ENCODE measurements at places on chromosomes 2 and 18.

DNA sequence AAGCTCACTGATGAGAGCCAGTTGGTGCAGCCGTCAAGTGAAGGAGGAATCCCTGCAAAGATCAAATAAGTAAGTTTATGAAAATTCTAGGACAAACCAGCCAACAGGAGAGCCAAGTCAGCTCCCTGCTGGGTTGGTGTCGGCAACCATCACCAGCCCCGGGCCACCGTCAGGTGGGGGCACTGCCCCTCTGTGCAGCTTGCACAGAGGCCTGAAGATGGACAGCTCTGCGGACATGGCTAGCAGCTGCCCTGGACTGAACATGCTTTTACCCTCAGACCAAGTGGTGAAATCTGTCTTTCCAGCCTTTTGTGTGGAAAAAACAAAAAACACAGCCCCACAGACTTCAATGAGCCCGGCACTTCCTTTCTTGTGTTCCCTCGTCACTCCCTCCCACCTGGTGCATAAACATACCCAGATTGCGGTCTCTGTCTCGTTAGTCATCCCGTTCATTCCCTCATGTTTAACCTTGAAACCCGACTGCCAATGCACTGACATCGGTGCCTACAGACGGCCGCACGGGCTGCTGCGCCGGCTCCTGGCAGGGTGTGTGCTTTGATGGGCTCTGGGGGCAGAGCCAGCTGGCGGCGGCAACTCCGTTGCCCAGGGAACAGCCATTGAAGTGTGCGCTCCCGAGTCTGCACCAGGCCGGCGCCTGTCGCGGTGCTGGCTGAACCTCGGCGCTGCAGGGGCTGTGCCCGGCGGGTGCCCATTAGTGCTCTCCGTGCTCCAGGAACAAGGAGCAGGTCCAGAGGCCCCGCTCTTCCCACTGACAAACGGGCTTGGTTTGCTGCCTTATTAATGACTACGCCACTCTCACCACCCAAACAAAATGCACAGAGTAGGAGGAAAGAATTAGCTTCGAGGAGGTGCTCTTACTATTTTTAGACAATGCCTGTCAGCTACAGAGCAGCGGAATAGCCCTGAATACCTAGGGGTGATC lies 95.3 kb downstream of the EIPR1 start:
- peak; percentile 83 for DNase-seq

DNA sequence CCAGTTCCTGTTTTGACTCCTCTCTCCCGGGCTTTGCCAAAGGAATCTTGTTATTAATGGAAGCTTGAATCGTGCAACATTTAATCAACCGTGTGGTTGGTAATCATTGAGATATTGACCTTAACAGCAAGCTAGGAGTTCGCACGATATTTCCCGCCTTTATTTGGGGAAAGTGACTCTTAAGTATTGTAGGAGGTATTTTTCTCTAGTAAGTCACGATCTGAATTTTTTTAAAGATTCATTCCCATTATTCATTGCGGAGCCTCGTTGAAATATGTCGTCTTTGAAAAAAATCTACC lies 663 bp downstream of the NUP35 start:
- no peak for DNase-seq

GRCh38 chr18:58951986-58952702 lies 87.5 kb downstream of the ZNF532 start:
- DNase-seq: no peak

GRCh38 chr18:53408271-53408670 lies 816.2 kb downstream of the MBD2 start:
- no peak for DNase-seq
